ENCODE measurements at places on chromosomes 1 and 21.

GRCh38 chr1:114263343-114263742 is 109.7 kb upstream of the SYT6 start:
- no peak for DNase-seq

DNA sequence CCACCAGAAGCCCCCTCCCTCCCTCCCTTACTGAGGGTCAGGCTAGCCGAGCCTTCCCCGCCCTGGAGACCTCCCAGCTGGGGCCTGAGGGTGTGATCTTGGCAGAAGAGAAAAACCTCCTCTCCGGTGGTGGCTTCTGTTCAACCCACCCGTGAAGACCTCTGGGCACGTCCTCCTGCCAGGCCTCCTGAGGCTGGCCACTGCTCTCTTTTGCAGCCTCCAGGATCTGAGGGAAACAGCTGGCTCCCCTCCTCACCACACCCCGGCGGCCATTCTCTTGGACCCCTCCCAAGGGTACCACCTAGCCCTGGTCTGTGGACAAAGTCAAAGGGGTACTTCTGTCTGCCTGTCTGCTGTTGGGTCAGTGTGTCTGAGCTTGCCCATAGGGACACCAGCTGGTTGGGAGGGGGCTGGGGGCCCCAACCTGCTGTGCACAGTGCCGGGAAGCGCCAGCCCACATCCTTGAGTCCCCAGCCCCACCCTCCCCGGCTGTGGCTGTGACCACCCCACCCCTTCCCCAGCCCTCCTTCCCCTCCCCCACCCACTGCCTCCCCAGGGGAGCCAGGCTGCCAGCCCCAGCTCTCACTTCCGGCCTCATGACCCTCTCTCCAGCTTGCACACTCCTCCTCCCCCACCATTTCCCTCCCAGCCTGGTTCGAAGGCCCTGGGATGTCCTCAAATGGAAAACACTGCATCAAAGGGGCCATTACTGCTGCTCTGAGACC is 48.1 kb downstream of the AHDC1 start:
- DNase-seq: no peak

DNA sequence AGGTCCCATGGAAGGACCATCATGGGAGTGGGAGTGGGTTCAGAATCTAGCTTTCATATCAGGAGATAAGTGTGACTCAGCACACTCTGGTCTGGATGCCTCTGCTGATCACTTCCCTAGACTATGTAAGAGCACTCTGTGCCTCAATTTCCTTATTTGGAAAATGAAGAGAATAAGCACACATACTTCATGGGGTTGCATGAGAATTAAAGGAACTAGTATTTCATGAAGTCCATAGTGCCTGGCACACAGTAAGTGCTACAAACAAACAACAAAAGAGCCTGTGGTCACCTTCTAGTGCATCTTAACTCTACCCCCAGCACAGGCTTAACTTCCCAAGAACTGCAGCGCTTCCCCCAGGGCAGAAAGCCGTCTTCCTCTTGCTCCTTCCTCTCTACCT is 9.6 kb upstream of the IL20 start:
- no peak for DNase-seq

DNA sequence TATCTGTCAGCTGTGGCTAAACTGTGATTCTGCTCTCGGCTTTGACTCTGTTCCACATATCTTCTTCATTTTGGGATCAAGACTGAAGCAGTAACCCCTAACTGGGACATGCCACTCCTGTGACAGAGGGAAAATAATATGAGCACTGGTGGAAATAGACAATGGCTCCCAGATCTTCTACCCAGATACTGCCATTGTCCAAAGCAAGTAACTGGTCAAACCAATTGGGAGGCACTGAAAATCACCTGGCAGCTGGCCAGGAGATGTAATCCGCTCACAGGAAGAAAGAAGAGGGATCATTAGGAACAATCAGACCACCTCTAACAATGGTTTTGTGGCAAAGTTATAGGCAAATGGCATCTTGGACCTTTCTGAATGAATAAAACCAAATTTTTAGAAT is 10.7 kb downstream of the SNX7 start:
- DNase-seq: no peak

GRCh38 chr21:45423201-45423955 is 18.4 kb downstream of the COL18A1 start:
- DNase-seq: no peak

DNA sequence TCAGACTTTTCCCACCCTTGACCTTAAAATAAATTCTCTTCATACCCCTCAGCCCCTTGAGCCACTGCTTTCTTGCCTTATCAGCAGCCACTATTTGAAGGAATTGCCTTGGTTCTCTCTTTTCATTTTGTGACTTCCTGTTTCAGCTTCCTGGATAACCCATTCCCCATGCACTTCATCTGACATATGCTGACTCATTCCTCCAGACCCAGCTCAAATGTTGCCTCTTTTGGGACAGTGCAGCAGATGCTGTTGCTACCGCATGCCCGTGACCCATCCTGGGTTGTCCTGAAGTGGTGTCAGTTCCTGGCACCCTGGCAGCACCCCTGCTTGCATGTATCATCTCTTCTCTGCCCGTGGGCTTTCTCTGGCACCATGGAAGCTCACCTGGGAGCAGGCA is 496.1 kb downstream of the PTPRU start:
- no peak for DNase-seq

- no peak for DNase-seq
Measured at GRCh38 chr1:145955436-145955835, 2.4 kb downstream of the LIX1L start.

DNA sequence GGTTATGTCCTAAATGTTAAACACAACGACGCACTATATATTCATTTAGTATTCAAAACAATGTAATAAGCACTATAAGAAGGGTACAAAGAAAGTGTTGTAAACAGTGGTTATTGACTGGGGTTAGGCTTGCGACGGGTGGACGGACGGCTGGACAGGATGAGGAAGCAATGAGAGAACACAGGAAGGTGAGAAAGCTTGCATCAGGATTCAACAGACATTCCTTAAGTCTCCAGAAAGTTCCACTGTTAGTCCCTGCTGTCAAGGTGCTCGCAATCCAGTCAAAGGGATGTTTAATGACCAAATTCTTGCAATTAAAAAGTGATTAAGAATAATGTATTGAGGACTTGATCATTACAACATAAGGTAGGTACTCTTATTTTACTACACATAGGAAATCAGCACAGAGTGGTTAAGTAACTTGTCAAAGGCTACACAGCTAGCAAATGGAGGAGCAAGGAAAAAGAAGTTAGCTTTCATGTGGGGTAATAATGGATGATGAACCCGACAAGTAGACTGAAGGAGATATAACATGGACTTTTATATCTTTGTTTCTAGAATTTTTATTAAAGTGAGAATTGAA is 994 bp upstream of the ACBD6 start:
- DNase-seq: no peak

DNA sequence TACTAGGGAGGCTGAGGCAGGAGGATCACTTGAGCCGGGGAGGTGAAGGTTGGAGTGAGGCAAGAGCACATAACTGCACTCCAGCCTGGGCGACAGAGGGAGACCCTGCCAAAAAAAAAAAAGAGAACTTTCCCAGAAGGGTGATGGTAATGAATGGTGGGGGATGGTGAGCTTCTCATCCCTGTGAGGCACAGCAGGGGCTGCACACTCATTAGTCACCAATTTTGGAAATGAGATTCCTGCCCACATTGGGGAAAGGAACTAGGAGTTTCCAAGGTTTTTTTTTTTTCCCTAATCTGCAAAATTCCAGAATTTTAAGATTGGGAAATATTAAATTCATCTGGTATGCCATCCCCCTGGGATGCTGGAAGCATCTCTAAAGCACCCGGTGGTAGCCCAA is 50.2 kb upstream of the SSBP3 start:
- DNase-seq: no peak

- no peak for DNase-seq
Measured at GRCh38 chr1:2235300-2235998, 7.3 kb downstream of the SKI start.

DNA sequence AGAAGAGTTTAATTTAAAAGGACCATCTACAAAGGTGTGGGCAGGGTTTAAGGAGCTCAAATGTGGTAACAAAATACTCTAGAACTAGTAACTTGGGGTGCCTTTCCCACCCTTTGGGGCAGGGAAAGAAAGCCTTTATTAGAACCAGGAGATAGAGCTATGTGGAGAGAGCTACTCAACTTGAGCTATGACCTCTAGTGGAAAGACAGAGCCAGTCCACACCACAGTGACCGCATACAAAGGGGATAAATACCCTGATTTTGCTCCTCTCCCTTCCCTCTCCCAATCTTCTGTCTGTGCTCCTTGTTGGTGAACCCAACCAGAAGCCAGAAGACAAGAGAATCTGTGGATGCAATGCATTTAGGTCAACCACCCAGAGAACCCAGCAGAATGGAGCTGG is 54.4 kb upstream of the JAK1 start:
- no peak for DNase-seq

DNA sequence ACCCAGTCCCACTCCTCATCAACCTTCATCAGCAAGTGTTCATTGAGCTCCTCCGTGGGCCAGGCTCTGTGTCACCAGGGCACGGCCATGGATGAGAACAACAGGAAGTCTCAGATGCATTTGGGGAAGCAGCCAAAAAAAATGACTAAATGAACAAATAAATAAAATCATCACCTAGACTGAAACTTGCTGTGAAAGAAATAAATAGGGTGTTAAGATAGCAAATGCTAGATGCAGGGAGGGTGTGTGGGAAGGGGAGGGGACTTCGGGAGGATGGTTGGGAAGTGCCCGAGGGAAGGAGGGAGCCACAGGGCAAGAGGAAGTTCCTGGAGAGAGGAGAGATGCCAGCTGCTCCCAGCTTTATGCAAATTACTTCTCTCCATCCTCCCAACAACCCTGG is 696.7 kb downstream of the PTPRU start:
- no peak for DNase-seq
